ENCODE measurements at places on chromosomes 2 and 18. TPM values are rescaled to one million over a fixed set of nuclear protein-coding genes. Genes with fewer than 3 reads are reported as not detected.
A peak's percentile ranks its signal among the peaks of the same experiment; 100 is the strongest.

- H3K4me1 ChIP-seq: no peaks in the 10 kb centered on the region
- H3K36me3 ChIP-seq: no peaks in the 10 kb centered on the region
- no peak overlapping the region for H3K27ac ChIP-seq
- ATAC-seq: peak; percentile 46
These were observed 133.5 kb downstream of the FAM124B start for GRCh38 chr2:224268441-224268840.

DNA sequence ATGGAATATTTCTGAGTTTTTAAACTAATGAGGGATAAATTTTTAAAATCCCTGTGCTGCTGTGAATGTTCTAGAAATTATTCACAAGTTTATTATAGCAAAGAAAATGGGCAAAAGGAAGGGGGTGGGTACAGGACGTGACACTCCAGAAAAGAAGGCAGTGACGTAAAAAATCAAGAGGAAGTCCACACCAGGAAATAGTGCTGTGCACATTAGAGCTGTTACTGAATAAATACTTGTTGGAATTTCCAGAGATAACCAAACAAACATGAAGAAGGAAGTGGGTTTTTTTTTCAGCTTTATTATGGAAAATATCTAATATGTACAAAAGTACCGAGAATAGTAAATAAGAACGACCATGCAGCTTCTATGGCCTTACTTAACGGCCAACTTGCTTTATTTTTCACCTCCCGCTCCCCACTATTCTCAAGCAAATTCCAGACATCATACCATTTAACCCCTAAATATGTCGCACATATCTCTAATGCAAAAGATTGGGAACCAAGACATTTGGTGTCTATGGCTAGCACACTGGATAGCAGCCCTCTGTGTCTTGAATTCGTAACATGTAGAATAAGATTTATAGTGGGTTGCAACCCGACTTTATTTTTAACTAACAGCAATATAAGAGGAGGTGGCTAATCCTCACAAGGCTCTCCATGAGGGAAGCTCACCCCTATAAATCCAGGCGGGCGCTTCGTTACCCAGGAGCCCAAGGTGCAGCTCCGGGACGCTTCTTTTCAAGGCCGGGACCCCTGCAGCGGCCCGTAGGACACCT, 580 bp upstream of the NDUFV2 start:
- no peaks in the 10 kb centered on the region for H3K36me3 ChIP-seq
- peak overlapping the region; percentile 78 for H3K4me3 ChIP-seq
- no peaks in the 10 kb centered on the region for H3K27me3 ChIP-seq
- H3K4me1 ChIP-seq: peaks cover 15% of the 10 kb centered on the region
- peak overlapping the region; percentile 91 for H3K27ac ChIP-seq

- no peak for ATAC-seq
- no peak overlapping the region for H3K27ac ChIP-seq
- no peaks in the 10 kb centered on the region for H3K36me3 ChIP-seq
- H3K4me1 ChIP-seq: no peaks in the 10 kb centered on the region
- no peak overlapping the region for H3K4me3 ChIP-seq
These were observed 187.4 kb upstream of the SLC8A1 start for GRCh38 chr2:40639320-40639719.

DNA sequence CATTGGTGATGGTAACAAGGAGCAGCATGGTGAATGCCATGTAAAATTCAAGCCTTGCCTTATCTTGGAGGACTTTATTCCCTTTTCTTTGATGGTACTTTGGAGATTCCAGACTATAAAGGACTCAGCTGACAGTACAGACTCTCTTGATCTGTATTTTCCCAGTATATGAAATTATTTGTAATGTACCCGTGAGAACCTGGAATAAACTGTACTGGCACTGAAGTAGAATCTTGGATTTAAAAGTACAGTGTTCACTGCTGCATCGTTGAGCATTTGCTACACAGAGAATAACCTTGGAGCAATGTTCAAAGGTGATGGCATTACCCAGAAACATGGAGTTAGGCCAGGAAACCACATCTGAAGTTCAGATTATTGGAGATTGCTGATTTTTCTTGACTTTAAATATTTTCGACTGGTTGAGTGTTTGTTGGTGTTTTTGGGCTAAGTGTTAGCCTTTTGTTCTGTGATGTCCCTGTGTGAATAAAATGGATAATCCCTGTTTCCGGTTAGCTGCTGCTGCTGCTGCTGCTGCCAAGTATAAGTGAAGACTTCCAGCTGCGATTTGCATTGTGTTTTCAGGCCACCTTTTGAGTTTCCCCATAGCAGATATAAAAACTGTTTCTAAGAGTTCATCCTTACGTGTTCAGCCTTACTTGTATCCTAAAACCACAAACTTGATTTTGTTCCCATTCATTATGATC, 122.0 kb downstream of the SPTBN1 start:
- peak overlapping the region; percentile 34 for H3K27ac ChIP-seq
- H3K4me3 ChIP-seq: no peak overlapping the region
- ATAC-seq: no peak
- peaks cover 15% of the 10 kb centered on the region for H3K4me1 ChIP-seq
- no peaks in the 10 kb centered on the region for H3K27me3 ChIP-seq

- peak overlapping the region; percentile 95 for H3K27ac ChIP-seq
- peak overlapping the region; percentile 85 for H3K4me3 ChIP-seq
- ATAC-seq: no peak
- H3K4me1 ChIP-seq: no peaks in the 10 kb centered on the region
These were observed 1.0 kb downstream of the IRS1 start for GRCh38 chr2:226798422-226799210.

EMILIN1 gene
- total RNA-seq: 257 TPM

- no peaks in the 10 kb centered on the region for H3K27me3 ChIP-seq
- peaks cover 7% of the 10 kb centered on the region for H3K4me1 ChIP-seq
- peak overlapping the region; percentile 66 for H3K4me3 ChIP-seq
- H3K36me3 ChIP-seq: no peaks in the 10 kb centered on the region
These were observed 1.0 kb downstream of the NAB1 start for GRCh38 chr2:190649798-190650390.

NPAS2 gene
- total RNA-seq: 11.8 TPM

GKN1 gene
- total RNA-seq: not detected

DNA sequence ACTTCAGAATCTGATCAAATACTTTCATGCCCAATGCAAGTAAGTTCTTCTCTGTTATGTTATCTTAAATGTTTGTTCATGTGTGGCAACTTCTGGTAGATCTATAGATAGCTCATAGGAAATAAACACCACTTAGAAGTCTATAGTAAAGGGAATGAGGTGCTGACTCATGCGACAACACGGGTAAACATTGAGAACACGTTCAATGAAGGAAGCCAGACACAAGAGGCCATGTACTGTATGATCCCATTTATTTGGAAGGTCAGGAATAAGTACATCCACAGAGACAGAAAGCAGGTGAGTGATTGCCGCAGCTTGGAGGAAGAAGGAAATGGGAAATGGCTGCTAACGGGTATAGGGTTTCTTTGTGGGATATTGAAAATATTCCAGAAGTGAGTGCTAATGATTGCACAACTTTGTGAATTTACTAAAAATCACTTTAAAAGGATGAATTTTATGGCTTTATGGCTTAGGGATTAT, 95.4 kb downstream of the ITGB1BP1 start:
- H3K36me3 ChIP-seq: peaks cover 32% of the 10 kb centered on the region
- peaks cover 12% of the 10 kb centered on the region for H3K4me1 ChIP-seq
- no peak overlapping the region for H3K27ac ChIP-seq
- H3K27me3 ChIP-seq: no peaks in the 10 kb centered on the region
- no peak overlapping the region for H3K4me3 ChIP-seq

DNA sequence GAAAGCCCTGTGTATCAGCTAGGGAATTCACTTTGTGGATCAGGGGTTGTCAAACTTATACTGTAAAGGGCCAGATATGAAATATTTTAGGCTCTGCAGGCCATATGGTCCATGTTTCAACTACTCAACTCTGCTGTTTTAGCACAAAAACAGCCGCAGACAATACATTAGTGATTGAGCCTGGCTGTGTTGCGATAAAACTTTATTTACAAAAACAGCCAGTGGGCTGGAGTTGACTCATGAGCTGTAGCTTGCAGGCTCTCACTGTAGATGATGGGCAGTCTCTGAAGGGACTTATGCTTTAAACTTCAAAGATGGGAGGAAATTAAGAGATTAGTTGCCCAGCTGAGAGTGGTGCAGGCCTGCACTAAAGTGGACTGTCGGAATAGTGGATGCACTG, 33.1 kb downstream of the WDR7 start:
- peaks cover 67% of the 10 kb centered on the region for H3K36me3 ChIP-seq
- H3K27ac ChIP-seq: no peak overlapping the region
- no peaks in the 10 kb centered on the region for H3K4me1 ChIP-seq
- ATAC-seq: no peak
- H3K27me3 ChIP-seq: no peaks in the 10 kb centered on the region

DNA sequence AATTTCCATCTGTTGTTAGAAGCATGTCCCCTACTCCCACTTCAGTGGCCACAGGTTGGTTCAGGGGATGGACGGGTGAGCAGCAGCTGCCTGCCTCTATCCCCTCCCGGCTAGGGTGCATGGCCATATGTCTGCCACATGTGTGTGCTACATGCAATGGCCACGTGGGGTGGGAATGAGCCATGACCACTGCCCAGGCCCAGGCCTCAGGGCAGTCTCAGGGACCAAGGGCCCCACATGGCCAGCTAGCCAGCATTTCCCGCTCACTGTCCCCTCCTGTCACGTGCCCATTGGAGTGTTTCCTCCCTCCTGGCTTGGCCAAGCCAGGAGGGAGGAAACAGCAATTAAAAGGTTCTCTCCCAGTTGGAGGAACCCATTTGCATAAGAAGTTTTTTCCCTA, 117.1 kb downstream of the KCNS3 start:
- H3K4me1 ChIP-seq: no peaks in the 10 kb centered on the region
- H3K27me3 ChIP-seq: no peaks in the 10 kb centered on the region
- ATAC-seq: no peak
- no peak overlapping the region for H3K27ac ChIP-seq
- H3K4me3 ChIP-seq: no peak overlapping the region

- H3K36me3 ChIP-seq: no peaks in the 10 kb centered on the region
- H3K27me3 ChIP-seq: no peaks in the 10 kb centered on the region
- H3K4me1 ChIP-seq: peaks cover 4% of the 10 kb centered on the region
- peak within 1 kb of the TSS; percentile 99 for H3K4me3 ChIP-seq
- H3K27ac ChIP-seq: peak within 1 kb of the TSS; percentile 98
- peak; percentile 26 for ATAC-seq
These were observed at the start of gene MBD5 for GRCh38 chr2:148021059-148021861. Gene MBD5, plus strand, starts transcription at chr2:148021091.

- no peaks in the 10 kb centered on the region for H3K36me3 ChIP-seq
- H3K4me3 ChIP-seq: no peak overlapping the region
- no peak for ATAC-seq
- H3K27me3 ChIP-seq: no peaks in the 10 kb centered on the region
These were observed 9.7 kb downstream of the FMNL2 start for GRCh38 chr2:152344579-152345195.

DNA sequence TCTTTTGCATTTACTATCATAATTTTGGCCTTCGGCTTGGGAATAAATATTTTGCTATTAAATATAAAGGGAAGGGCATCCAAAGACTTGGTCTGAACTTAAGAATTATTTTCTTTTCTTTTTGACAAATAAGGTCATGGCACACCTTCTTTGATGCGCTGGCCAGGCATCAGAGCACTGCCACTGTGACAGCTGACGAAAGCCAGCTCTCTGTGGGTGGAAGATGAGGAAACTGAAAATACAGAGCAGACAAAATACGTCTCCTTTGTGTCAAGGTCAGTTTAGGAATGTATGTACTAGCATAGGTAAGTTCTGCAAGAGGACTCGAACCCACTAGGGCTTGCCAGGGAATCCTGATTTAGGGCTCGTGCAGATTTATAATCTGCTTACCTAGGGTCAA, 155.9 kb upstream of the MEIS1 start:
- no peaks in the 10 kb centered on the region for H3K4me1 ChIP-seq
- no peaks in the 10 kb centered on the region for H3K27me3 ChIP-seq
- H3K36me3 ChIP-seq: no peaks in the 10 kb centered on the region

- no peaks in the 10 kb centered on the region for H3K4me1 ChIP-seq
- ATAC-seq: no peak
- H3K4me3 ChIP-seq: no peak overlapping the region
These were observed 87.5 kb upstream of the COPS8 start for GRCh38 chr2:236998236-236998635.

GRCh38 chr2:105919191-105919811, 174.6 kb downstream of the NCK2 start:
- no peaks in the 10 kb centered on the region for H3K4me1 ChIP-seq
- H3K27ac ChIP-seq: no peak overlapping the region
- H3K36me3 ChIP-seq: no peaks in the 10 kb centered on the region
- H3K27me3 ChIP-seq: no peaks in the 10 kb centered on the region
- H3K4me3 ChIP-seq: no peak overlapping the region
- ATAC-seq: no peak

ALPG gene
- not detected for total RNA-seq

GRCh38 chr2:33208400-33208799, 261.6 kb downstream of the LTBP1 start:
- no peak overlapping the region for H3K4me3 ChIP-seq
- no peaks in the 10 kb centered on the region for H3K36me3 ChIP-seq
- no peak for ATAC-seq
- no peaks in the 10 kb centered on the region for H3K27me3 ChIP-seq

GRCh38 chr18:57372444-57372843, 20.1 kb downstream of the ST8SIA3 start:
- peaks cover 5% of the 10 kb centered on the region for H3K27me3 ChIP-seq
- no peak for ATAC-seq
- H3K36me3 ChIP-seq: no peaks in the 10 kb centered on the region
- H3K4me3 ChIP-seq: no peak overlapping the region
- no peaks in the 10 kb centered on the region for H3K4me1 ChIP-seq
- no peak overlapping the region for H3K27ac ChIP-seq

GRCh38 chr2:96927405-96928171, 57.7 kb upstream of the SEMA4C start:
- H3K4me1 ChIP-seq: no peaks in the 10 kb centered on the region
- peak overlapping the region; percentile 84 for H3K27ac ChIP-seq
- ATAC-seq: peak; percentile 90
- no peaks in the 10 kb centered on the region for H3K27me3 ChIP-seq
- no peaks in the 10 kb centered on the region for H3K36me3 ChIP-seq
- no peak overlapping the region for H3K4me3 ChIP-seq

DNA sequence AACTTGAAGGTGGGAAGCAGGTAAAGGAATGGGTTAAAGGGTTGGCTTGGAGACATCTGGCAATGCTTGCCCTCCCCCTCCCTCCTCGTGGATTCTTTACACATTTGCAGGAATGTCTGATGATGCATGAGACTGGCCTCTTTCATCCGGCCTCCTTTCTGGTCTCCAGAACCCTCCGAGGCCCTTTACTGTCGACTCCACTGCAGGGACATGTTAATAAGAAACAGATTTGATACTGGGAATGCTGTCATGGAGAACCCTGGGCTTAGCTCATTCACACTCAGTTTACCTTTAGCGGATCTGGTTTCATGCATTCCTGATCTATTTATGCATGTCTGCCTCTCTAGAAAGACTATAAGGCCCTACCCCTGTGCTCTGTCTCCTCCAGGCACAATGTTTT, 238.7 kb downstream of the TGIF1 start:
- H3K27me3 ChIP-seq: no peaks in the 10 kb centered on the region
- no peaks in the 10 kb centered on the region for H3K36me3 ChIP-seq
- no peak overlapping the region for H3K27ac ChIP-seq
- no peak for ATAC-seq
- H3K4me3 ChIP-seq: no peak overlapping the region

ERFE gene
- total RNA-seq: not detected

MAP3K19 gene
- total RNA-seq: not detected

- no peak for ATAC-seq
- H3K4me1 ChIP-seq: no peaks in the 10 kb centered on the region
- H3K4me3 ChIP-seq: no peak overlapping the region
- peaks cover 14% of the 10 kb centered on the region for H3K27me3 ChIP-seq
- no peaks in the 10 kb centered on the region for H3K36me3 ChIP-seq
These were observed 292.3 kb upstream of the SIX2 start for GRCh38 chr2:45301307-45302277.

PLCL1 gene
- total RNA-seq: 41.2 TPM

- H3K36me3 ChIP-seq: no peaks in the 10 kb centered on the region
- no peak overlapping the region for H3K27ac ChIP-seq
- H3K4me1 ChIP-seq: peaks cover 33% of the 10 kb centered on the region
- H3K27me3 ChIP-seq: no peaks in the 10 kb centered on the region
- no peak overlapping the region for H3K4me3 ChIP-seq
These were observed 15.9 kb downstream of the CAPG start for GRCh38 chr2:85394261-85394681.

All from gastroesophageal sphincter (tissue), 4 donors.